NCI-H226 (cell line): ENCODE measurements at places on chromosomes 7 and 10.

DNA sequence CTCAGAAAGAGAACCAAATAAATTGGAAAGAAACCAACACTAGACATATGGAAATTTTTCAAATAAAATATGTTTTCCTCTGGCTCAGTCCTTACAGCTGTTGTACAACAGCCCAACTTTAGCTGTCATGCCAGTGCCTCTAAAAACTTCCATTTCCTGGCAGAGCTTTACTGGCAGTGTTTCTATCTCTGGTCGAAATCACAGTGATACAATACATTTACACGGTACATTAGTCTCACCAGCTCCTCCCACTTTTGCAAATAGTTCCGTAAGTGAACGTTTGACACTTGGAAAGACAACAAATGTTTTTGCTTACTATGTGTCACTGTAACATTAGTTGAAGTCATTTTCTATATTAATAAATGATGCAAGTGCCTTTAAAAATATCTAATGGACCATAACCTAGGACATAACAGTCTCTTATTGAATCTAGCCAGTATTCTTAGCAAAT lies 29.8 kb downstream of the BCAP29 start:
- no peak for DNase-seq

DNA sequence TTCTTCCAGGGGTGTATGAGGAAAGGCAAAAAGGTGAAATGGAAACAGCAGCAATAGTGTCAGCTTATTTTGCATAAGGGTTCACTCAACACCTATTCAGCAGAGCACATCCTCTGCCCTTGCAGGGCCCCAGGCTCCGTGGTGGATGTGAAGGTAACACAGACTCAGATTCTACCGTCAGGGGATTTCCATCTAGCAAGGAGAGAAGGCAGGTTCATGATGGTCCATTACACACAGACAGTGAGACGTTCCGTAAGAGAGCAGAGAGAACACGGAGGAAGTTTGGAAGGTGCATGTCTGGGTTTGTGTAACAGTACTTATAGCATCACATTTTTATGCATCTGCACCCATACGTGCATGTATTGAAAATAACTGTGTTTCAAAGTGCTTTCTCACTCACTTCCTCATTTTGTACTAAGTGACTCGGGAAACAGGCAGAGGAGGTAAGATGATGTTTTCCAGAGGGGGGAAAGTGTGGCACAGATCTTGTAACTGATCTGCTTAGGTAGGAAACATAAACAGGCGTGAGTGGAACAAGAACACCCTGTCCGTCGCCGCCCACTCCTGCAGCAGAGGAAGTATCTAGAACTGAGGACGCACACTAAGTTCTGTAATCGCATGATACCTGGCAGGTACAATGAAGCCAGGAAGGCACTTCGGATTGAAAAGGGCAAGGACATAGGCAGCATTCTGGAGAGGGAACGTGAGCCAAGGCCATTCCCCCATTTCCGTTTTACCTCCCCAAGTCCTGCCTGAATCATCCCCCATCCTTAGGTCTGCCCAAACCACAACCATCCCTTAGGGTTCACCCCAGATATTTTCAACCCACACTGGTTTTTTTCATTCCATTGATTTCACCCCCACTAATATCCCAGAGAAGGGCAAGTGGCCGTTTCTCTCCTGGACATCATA lies 1.0 kb upstream of the ENO4 start:
- DNase-seq = no peak

DNA sequence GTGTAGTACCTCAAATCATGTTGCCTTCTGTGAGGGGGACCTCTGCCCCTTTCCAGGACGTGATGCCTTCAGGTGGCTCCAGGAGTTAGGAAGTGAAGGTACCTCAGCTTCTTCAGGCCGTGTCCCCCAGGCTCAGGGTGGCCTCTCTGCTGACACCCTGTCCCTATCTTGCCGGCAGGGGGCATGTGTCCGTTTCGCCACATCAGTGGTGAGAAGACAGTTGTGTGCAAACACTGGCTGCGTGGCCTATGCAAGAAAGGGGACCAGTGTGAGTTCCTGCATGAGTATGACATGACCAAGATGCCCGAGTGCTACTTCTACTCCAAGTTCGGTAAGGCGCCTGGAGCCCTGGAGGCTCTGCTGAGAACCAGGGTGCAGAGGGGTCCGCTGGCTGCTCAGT lies 9.2 kb downstream of the CPSF4 start:
- DNase-seq = no peak

DNA sequence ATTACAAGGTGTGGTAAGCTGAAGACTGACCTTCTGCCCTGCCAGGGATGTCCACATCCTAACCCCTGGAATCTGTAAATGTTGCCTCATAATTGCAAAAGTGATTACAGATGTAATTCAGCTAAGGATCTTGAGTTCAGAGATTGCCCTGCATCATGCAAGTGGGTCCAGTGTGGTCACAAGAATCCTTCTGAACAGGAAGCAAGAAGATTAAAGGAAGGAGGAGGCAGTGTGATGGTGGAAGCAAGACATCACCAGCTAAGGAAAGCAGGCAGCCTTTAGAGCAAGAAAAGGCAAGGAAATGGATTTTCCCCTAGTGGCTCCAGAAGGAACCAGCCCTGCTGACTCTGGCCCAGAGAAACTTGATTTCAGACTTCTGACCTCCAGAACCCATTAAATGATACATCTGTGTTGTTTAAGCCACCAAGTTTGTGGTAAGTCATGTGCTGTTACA lies 78.1 kb downstream of the USP6NL start:
- DNase-seq = peak; percentile 44

- DNase-seq = no peak
Observed at GRCh38 chr7:95517458-95517857, 31.7 kb downstream of the ASB4 start.

DNA sequence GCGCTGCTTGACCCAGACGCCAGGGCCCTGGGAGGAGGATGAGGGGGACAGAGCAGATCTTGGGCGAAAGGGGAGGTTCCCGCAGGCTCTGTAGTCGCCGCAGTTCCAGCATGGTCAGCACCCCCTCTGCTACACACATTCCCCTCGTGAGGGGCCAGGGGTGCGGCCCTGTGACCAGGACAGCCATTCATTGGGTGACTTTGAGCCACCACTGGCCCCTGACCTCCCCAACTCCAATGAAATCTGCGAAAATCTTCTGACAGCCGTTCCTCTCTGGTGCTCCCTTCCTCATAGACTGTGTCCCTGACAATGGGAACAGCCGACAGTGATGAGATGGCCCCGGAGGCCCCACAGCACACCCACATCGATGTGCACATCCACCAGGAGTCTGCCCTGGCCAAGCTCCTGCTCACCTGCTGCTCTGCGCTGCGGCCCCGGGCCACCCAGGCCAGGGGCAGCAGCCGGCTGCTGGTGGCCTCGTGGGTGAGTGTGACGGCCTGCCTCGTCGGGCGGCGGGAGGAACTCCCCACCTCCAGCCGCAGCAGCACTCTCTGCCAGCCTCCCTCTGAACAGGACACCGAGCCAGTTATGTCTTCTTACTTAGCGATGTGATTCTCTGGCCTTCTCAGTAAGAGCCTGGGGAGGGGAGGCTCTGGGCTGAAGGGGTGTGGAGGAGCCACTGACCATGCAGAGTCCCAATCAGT lies 825 bp downstream of the TMEM176A start:
- no peak for DNase-seq
